Smooth muscle cell of the brain vasculature (primary cell): ENCODE measurements at places on chromosomes 4 and X.

DNA sequence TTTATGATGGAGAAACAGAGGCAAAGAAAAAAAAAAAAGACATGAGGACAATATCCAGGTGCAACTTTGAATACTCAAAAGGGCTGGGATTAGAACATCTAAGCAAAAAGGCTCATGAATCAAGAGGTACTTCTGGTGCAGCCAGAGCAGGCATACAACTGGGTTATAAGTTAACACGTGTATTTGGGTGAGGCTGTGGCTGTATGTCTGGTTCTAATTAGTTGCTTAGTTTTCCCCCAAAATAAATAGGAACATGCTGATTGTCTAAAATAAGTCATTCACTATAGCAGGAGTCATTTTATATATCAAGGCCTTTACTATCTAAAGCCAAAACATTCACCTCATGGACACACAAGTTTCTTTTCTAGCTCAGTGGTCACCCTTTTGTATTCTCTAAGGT lies 20.2 kb downstream of the NHS start:
- DNase-seq, result no peak

GRCh38 chr4:183173580-183174526 lies 74.8 kb downstream of the WWC2 start:
- no peak for DNase-seq

DNA sequence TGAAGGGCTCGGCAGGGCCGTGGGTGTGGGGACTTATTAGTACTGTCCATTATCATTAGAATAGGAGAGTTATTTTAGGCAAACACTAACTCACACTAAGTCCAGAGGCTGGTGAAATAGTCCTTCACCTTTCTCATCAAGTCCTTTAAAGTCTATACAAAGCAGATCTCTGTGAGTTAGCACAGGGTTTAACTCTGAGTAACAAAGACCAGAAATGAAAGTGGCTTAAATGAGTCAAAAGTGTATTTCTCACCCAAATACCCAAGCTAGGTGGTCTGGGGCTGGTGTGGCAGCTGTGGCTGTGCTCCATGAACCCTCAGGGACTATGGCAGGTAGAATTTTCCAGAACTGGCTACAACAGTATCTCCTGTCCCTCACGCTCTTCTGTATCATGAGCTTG lies 263.2 kb downstream of the BCOR start:
- no peak for DNase-seq

- DNase-seq, result no peak
These were observed 419.6 kb downstream of the BCOR start for GRCh38 chrX:39677978-39678791.

DNA sequence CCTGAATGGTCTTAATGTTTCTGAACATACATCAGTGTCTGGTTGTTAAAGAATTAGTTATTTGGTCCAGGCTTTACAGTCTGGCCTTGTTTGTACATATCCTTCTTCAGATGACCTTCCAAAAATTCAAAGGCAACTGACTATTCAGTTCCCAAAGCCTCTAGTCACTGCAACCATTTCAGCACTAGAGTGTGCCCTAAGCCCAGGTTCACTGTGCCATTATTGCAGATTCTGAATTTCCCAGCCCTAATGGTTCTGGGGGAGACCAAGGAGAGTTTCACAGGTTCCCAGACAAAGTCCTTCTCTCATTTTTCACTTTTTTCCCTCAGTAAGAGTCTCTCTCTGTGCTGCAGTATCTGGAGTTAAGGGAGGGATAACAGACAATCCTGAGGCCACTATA lies 235.8 kb downstream of the TRAM1L1 start:
- no peak for DNase-seq

DNA sequence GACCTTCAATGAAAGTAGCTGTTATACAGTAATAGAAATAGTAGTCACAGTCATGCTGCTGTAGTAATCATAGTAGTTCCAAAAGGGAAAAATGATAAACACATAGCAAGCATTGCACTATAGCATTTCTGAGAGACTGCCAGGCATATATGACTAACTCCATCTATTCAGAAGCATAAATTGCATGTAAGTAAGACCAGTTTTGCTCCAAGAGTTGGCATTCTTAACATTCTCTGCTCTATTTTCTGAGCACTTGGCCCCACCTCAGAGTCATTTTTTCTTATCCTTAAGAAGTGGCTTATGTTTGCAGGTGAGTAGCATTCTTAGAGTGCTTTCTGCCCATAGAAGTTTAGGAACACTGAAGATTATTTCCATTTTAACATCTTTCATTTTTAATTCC lies 490.3 kb upstream of the TECRL start:
- DNase-seq, result no peak

DNA sequence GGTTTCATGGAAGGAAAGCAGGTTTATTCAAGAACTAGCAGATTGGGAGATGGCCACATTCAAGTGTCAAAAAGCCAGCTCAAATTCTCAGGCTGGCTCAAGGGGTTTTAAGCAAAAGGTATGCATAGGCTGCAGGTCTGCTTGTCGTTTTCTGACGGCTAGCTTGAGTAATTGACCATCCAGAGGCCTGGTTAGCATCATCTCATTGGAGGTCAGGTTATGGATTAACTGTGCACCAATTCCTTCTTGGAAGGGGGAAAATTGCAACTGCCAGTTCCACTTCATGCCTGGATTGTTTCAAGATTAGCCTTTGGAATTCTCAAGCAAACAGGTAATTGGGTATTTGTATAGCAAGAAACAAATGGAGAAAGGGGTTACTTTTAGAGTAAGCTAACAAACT lies 62.1 kb downstream of the FUNDC1 start:
- no peak for DNase-seq
